RKO (cell line): ENCODE measurements at places on chromosomes 1 and 21.
A peak's percentile ranks its signal among the peaks of the same experiment; 100 is the strongest.

GRCh38 chr1:169925505-169926482, 32.1 kb upstream of the SCYL3 start:
- DNase-seq, result no peak

DNA sequence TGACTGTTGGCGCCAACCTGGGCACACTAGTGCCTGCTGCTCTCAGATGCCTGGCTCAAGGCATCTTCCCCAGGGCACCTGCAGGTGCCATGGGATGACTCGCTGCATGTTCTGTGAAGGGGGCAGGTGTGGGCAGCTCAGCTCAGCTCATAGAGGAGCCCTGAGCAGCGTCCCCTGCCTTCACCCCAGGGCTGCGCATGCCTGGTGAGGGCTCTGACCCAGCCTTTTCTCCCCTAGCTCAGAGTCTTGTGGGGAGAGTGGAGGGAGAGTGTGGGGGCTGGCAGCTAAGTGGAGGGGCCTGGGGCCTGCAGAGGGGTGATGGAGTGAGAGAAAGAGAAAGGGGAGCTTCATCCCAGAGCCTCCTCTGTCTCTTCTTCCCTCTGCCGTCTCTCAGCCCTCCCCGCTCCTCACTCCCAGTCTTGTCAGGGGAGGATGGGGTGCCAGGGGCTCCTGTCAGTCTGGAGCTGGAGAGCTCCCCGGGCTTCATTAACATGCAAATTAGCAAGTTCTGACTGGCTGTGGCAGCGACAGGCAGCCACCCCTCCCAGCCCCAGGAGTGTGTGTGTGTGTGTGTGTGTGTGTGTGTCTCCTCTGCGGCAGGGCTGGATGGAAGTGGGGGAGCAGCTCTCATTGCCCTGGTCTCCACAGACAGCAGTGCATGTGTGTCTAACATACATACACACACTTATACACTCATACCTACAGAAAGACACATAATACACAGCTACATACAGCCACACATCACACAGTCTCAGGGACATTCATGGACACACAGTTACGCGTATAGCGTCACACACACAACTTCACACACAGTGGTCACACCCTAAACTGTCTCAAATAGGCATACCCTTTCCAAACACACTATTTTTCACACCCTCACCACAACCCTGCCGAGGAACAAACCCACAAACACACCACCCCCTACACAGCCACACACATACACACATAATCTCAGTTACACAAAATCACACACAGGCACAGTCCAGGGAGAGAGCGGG, 34.0 kb downstream of the FOXO6 start:
- DNase-seq, result no peak

- DNase-seq, result peak; percentile 86
Measured at GRCh38 chr1:93804412-93804811, 74.6 kb downstream of the DNTTIP2 start.

- DNase-seq, result no peak
Measured at GRCh38 chr1:53321776-53322602, 5.9 kb downstream of the LRP8 start.

- DNase-seq, result no peak
Measured at GRCh38 chr1:238830036-238830611, 556.2 kb upstream of the CHRM3 start.

- DNase-seq, result no peak
Measured at GRCh38 chr1:188871164-188871563, 1606.5 kb downstream of the BRINP3 start.

DNA sequence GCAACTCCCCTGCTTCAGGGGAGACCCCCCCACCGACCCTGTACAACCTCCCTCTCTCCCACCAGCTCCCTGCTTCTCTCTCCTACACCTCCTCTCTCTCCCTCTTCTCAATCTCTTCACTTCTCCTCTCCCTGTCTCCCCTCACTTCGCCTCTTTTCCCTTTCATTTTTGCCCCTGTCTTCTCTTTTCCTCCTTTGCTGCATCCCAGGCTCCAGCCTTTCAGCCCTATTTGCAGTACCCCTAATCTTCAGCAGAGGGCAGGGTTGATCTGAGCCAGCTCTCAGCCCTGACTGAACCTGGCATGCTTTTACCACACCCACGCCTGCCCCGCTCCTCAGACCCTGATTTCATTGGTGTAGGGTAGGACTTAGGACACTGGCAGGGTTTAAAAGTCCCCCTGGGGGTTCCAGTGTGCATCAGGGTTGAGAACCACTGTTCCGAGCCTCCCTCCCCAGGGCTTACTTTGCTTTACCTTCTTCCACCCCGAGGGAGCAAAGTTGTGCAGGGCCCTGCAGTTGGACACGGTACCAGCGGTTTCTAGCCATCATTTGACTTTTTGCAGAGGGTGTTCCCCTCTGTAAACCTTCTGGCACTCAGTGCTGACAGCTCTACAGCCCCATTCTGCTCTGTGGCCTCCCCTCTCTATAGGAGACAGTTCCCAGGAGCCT, 67.3 kb upstream of the CNTN2 start:
- DNase-seq, result peak; percentile 39

- no peak for DNase-seq
Measured at GRCh38 chr21:29105218-29105617, 25.2 kb upstream of the MAP3K7CL start.

DNA sequence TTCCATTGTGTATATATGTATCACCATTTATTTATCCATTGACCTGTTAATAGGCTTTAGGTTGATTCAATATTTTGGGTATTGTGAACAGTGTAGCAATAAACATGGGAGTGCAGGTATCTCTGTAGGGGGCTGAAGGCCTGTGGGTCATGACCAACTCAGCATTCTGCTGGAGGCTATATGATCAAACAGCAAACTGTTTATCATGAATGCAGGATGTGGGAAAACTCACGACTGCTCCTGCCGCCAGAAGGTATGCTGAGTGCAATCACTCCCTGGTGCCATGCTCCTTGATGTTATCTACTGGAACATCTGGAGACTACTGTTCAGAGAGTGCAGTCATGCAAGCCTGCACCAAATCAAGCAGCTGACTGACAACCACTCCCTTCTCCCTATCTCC, 275.2 kb downstream of the COL11A1 start:
- DNase-seq, result no peak

DNA sequence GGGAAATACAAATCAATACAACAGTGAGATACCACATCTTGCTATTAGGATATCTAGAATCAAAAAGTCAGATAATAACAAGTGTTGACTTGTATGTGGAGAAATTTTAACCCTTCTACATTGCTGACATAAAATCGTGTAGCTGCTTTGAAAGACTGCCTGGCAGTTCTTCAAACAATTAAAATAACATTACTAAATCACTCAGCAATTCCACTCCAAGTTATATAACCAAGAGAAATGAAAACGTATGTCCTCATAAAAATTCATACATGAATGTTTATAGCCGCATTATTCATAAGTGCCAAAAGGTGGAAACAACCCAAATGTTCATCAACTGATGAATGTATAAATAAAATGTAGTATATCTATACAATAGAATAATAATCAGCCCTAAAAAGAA, 164.6 kb downstream of the RASAL2 start:
- DNase-seq, result no peak

- no peak for DNase-seq
Measured at GRCh38 chr1:9888886-9889285, 21.2 kb downstream of the CTNNBIP1 start.

DNA sequence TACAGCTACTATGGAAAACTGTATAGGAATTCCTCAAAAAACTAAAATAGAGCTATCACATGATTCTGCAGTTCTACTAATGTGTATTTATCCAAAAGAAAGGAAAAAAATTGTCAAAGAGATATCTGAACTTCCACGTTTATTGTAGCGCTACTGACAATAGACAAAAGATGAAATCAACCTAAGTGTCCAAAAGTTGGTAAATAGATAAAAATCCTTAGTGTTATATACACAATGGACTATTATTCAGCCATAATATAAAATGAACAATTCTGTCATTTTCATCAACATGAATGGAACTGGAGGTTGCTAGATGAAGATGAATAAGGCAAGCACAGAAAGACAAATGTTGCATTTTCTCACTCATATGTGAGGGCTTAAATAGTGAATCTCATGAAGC, 1492.1 kb downstream of the MRPL39 start:
- no peak for DNase-seq

DNA sequence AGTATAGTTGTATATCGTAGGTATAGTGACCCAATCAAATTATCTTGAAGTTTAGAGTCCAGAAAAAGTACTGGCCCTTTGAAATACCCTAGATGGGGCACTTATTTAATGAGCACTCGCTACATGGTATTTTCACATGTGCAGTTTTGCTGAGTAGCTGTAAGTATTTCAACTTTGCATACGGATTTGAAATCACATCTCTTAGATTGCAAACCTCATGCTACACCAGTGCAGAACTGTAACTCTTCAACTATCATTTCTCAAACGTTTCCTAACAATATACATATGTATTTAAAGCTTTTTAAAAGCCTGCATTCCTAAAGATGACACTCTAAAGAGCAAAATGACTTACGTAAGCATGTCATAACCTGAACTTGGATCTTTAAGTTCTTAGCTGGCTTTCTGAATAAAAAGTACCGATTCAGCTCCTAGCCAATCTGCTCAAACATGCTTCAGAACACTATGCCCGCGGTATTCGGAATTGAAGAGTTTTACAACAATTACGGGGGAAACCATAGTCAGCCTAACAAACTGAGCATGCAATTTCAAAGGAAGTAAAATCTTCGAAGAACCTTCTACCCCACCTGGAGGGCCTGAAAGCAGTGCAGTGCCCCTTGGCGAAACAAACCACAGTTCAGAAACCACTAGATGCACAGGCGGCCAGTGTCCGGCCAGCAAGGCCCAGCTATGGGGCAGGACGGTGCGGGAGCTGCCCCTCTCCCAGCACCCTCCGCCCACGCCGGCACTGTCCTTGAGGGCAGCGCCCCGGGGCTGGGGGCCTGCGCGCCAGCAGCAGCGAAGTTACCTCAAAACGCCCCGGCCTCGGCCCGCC, 863 bp downstream of the FH start:
- peak; percentile 53 for DNase-seq

GRCh38 chr21:34915364-34915841, 133.7 kb downstream of the RUNX1 start:
- DNase-seq, result no peak
